H1 (cell line): ENCODE measurements at places on chromosomes 13 and 19. TPM values are rescaled to one million over a fixed set of nuclear protein-coding genes. Genes with fewer than 3 reads are reported as not detected.
A peak's percentile ranks its signal among the peaks of the same experiment; 100 is the strongest.

DNA sequence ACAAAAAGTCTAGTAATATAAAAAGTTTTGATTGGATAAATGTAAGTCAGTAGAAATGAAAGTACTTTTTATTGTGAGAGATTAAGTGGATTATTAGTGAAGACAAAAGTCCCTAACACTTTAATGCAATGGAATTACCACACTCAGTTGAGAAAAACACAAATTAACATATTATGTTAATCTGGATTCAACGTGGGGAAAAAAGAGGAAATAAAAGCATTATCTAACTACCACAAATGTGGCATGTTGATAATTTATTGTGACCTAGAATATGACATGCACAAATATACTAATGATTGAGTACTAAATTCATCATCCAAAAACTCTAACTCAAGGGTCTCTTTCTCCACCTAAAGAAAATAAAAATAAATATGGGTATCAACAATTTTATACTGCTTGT is 41.5 kb downstream of the FOXO1 start:
- H3K36me3 ChIP-seq: no peaks in the 10 kb centered on the region
- no peak overlapping the region for H3K4me3 ChIP-seq
- no peaks in the 10 kb centered on the region for H3K27me3 ChIP-seq
- H3K27ac ChIP-seq: no peak overlapping the region

GRCh38 chr13:21957833-21958232 is 287.0 kb downstream of the FGF9 start:
- H3K4me3 ChIP-seq: no peak overlapping the region
- H3K36me3 ChIP-seq: no peaks in the 10 kb centered on the region
- H3K4me1 ChIP-seq: no peaks in the 10 kb centered on the region

DNA sequence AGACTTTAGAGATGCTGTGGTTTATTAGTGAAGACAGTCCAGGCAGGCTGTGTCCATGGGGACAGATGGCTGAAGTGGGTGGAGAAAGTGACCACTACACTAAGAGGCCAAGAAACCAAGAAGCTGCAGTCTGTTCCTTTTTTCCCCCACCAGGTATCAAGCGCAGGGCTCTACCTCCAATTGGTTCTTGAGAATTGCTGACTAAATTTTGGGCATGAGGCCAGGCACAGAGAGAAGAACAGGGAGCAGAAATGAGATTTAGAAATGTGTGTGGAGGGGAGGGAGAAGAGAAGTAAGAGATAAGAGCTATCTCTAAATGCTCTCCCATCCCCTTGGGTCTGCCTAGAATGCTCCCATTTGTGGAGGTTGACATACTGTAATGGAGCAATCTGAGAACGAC is 12.3 kb upstream of the CYSLTR2 start:
- no peak overlapping the region for H3K4me3 ChIP-seq
- no peaks in the 10 kb centered on the region for H3K36me3 ChIP-seq
- no peaks in the 10 kb centered on the region for H3K4me1 ChIP-seq
- no peak for DNase-seq
- no peak overlapping the region for H3K27ac ChIP-seq
- H3K27me3 ChIP-seq: no peaks in the 10 kb centered on the region

GRCh38 chr13:109384491-109385241 is 401.7 kb downstream of the IRS2 start:
- H3K36me3 ChIP-seq: no peaks in the 10 kb centered on the region
- no peaks in the 10 kb centered on the region for H3K4me1 ChIP-seq
- H3K4me3 ChIP-seq: no peak overlapping the region
- no peaks in the 10 kb centered on the region for H3K27me3 ChIP-seq
- no peak overlapping the region for H3K27ac ChIP-seq
- DNase-seq: no peak

- no peak overlapping the region for H3K27ac ChIP-seq
- DNase-seq: no peak
- H3K4me1 ChIP-seq: no peaks in the 10 kb centered on the region
- H3K36me3 ChIP-seq: no peaks in the 10 kb centered on the region
- H3K4me3 ChIP-seq: no peak overlapping the region
Measured at GRCh38 chr13:23766283-23766682, 122.9 kb downstream of the MIPEP start.

- no peaks in the 10 kb centered on the region for H3K4me1 ChIP-seq
- H3K27me3 ChIP-seq: no peaks in the 10 kb centered on the region
- no peaks in the 10 kb centered on the region for H3K36me3 ChIP-seq
Measured at GRCh38 chr13:46716821-46717220, 80.1 kb downstream of the ESD start.

- DNase-seq: no peak
- no peaks in the 10 kb centered on the region for H3K27me3 ChIP-seq
- H3K4me3 ChIP-seq: no peak overlapping the region
- H3K27ac ChIP-seq: no peak overlapping the region
Measured at GRCh38 chr13:81540777-81541176, 1199.9 kb upstream of the SPRY2 start.

The GJB6 gene
- not detected in 2 replicates for total RNA-seq

- H3K4me3 ChIP-seq: no peak overlapping the region
- DNase-seq: no peak
- no peak overlapping the region for H3K27ac ChIP-seq
Measured at GRCh38 chr19:5457709-5458108, 2.5 kb downstream of the ZNRF4 start.

GRCh38 chr13:105773863-105774538 is 761.5 kb downstream of the EFNB2 start:
- no peaks in the 10 kb centered on the region for H3K36me3 ChIP-seq
- no peak overlapping the region for H3K27ac ChIP-seq

DNA sequence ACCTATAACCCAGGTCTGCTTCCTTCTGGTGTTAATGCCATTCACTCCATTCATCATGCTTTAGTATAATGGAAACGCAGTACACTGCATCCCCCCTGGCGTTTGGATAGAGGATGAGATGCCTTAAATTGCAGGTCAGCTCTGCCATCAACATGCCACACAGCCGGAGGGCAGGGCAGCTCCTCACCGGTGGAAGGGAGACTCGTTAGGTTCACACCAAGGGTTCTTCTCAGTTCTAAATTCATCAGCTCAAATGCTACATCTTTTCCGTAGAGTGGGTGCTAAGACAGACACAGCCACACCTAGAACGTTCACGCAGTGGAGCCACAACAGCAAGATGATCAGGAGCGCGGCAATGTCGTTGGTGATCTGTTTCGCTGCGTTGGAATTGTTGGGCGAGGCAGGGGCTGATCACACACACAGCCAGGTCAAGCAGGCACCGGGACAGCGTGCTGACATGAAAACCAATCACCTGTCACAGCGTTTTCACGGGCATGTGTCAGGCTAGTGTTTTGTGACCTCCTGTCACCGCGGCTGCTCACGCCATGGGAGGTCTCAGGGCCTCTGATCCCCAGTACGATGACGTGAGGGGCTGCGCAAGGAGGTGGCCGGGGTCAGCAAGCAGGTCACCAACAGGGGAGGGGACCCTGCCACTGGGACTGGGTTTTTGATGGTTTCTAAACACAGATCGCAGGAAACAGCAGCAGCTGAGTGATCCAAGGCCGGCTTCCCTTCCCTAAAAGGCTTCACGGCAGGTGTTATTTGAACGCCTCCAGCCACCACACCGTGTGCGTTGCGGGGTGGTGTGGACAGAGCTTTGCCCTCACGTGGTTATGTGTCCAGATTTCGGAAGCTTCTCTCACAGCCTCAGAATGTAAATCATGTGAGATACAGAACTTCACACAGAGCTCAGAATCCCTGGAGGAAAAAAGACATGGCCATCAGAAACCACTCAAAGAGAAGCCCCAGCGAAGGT is 94.3 kb upstream of the IRS2 start:
- no peaks in the 10 kb centered on the region for H3K4me1 ChIP-seq
- no peak overlapping the region for H3K27ac ChIP-seq
- H3K36me3 ChIP-seq: no peaks in the 10 kb centered on the region
- DNase-seq: no peak
- no peaks in the 10 kb centered on the region for H3K27me3 ChIP-seq

GRCh38 chr13:24396821-24397220 is 87.4 kb downstream of the C1QTNF9 start:
- no peaks in the 10 kb centered on the region for H3K27me3 ChIP-seq
- no peak overlapping the region for H3K27ac ChIP-seq
- H3K36me3 ChIP-seq: no peaks in the 10 kb centered on the region
- DNase-seq: no peak
- H3K4me1 ChIP-seq: no peaks in the 10 kb centered on the region

- peaks cover 6% of the 10 kb centered on the region for H3K27me3 ChIP-seq
- no peak overlapping the region for H3K27ac ChIP-seq
- no peak for DNase-seq
- no peaks in the 10 kb centered on the region for H3K36me3 ChIP-seq
Measured at GRCh38 chr19:30367421-30367820, 4.8 kb upstream of the ZNF536 start.

The ZNF491 gene
- total RNA-seq: 0.78 and 0.84 TPM in 2 replicates

GRCh38 chr13:35599384-35599783 is 122.9 kb upstream of the MAB21L1 start:
- H3K27me3 ChIP-seq: no peaks in the 10 kb centered on the region
- H3K4me1 ChIP-seq: peaks cover 4% of the 10 kb centered on the region
- no peak for DNase-seq
- H3K27ac ChIP-seq: no peak overlapping the region
- no peak overlapping the region for H3K4me3 ChIP-seq
- H3K36me3 ChIP-seq: no peaks in the 10 kb centered on the region

GRCh38 chr13:103540382-103540765 is 474.2 kb upstream of the SLC10A2 start:
- no peaks in the 10 kb centered on the region for H3K4me1 ChIP-seq
- H3K27ac ChIP-seq: no peak overlapping the region
- H3K36me3 ChIP-seq: no peaks in the 10 kb centered on the region
- DNase-seq: no peak
- no peaks in the 10 kb centered on the region for H3K27me3 ChIP-seq

The HCST gene
- 1.1 TPM in 1 of 2 replicates, not detected in the other for total RNA-seq

The IGSF23 gene
- not detected in 2 replicates for total RNA-seq

DNA sequence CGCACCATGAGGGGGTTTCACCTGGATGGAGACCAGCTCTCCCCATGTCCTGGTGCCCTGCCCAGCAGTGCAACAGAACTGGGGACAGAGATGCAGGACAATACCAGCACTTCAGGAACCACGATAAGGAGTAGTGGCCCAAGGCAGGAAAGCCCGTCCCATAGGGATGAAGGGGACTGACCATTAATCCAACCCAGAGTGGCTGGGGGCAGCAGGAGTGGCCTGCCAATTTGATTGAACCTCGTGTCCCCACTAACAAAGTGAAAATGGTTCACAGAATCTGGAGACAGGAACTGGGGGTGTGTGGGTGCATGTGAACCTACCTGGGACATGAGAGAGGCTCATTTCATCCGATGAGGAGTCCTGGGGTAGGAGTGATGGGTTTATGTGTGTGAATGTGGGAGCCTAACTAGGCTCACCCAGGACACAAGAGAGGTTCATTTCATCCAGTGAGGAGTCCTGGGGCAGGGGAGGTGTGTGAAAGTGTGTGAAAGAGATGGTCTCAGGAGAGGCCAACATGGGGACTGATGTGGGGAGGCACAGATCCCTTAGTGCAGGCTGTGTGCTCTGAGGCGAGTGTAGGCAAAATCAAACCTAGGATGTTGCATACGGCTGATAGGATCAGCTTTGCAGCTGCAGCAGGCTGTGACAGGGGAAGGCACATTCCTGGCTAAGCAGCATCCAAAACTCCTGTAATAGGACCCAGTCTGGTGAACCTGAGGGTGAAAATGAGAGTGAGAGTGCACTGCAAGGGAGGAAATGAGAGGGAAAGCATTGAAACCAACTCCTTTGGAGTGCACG is 98.2 kb downstream of the ZNF429 start:
- peaks cover 26% of the 10 kb centered on the region for H3K4me1 ChIP-seq
- H3K36me3 ChIP-seq: no peaks in the 10 kb centered on the region
- no peak for DNase-seq
- peak overlapping the region; percentile 68 for H3K27ac ChIP-seq
- H3K4me3 ChIP-seq: no peak overlapping the region

The ZNF606 gene
- 17.5 and 19.3 TPM in 2 replicates for total RNA-seq

GRCh38 chr13:30077240-30077735 is 226.9 kb upstream of the UBL3 start:
- H3K27ac ChIP-seq: no peak overlapping the region
- DNase-seq: no peak
- H3K36me3 ChIP-seq: no peaks in the 10 kb centered on the region
- H3K4me3 ChIP-seq: no peak overlapping the region
- no peaks in the 10 kb centered on the region; the same call in 1 of the 2 replicates for H3K4me1 ChIP-seq
- H3K27me3 ChIP-seq: no peaks in the 10 kb centered on the region

- no peaks in the 10 kb centered on the region for H3K36me3 ChIP-seq
- peaks cover 8% of the 10 kb centered on the region for H3K4me1 ChIP-seq
- no peaks in the 10 kb centered on the region for H3K27me3 ChIP-seq
Measured at GRCh38 chr13:110047496-110047895, 259.5 kb downstream of the COL4A1 start.
